ENCODE measurements at places on chromosomes 5 and 9.

GRCh38 chr5:108083232-108083631 lies 298.7 kb downstream of the FBXL17 start:
- no peak overlapping the region for H3K27ac ChIP-seq
- no peak for DNase-seq
- H3K4me1 ChIP-seq, result no peaks in the 10 kb centered on the region
- H3K36me3 ChIP-seq, result no peaks in the 10 kb centered on the region

DNA sequence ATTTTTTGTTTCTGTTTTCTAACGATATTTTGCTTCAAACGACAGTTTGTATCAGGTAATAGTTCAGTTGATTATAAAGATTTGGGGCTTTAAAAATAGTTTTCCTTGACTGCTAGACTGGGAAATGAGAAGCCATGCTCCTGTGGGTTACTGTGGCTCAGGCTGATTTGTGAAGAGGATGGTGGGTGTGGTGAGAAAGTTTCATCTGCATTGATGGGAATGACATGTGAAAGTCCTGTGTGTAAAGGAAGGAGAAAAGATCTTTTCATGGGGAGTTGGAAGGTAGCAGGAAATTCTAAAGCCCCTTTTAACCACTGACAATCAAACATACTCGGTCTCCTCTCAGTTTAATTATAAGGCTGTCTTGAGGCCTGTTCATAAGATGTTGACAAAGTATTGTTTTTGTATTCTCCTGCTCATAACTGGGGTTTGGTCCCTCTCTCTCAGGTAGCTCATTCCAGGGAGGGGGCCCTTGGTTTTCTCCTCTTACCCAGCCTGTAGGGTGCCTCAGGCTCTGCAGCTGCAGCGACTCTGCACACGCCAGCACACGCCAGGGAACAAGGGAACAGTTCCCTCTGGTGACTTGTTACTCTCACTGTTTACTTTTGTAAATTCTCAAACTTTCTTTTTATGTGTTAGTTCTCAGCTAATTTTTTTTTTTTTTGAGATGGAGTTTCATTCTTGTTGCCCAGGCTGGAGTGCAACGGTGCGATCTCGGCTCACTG lies 91.6 kb downstream of the CARTPT start:
- H3K27ac ChIP-seq, result no peak overlapping the region
- H3K4me1 ChIP-seq, result no peaks in the 10 kb centered on the region
- H3K4me3 ChIP-seq, result no peak overlapping the region
- H3K36me3 ChIP-seq, result no peaks in the 10 kb centered on the region

- H3K27ac ChIP-seq, result no peak overlapping the region
- DNase-seq, result no peak
- H3K4me1 ChIP-seq, result no peaks in the 10 kb centered on the region
- no peaks in the 10 kb centered on the region for H3K27me3 ChIP-seq
- no peak overlapping the region for H3K4me3 ChIP-seq
Observed at GRCh38 chr9:33781736-33782135, 13.6 kb upstream of the PRSS3 start.

- H3K27me3 ChIP-seq, result peaks cover 6% of the 10 kb centered on the region
- no peaks in the 10 kb centered on the region for H3K36me3 ChIP-seq
- H3K27ac ChIP-seq, result no peak overlapping the region
Observed at GRCh38 chr9:6052293-6052919, 37.0 kb upstream of the RANBP6 start.

DNA sequence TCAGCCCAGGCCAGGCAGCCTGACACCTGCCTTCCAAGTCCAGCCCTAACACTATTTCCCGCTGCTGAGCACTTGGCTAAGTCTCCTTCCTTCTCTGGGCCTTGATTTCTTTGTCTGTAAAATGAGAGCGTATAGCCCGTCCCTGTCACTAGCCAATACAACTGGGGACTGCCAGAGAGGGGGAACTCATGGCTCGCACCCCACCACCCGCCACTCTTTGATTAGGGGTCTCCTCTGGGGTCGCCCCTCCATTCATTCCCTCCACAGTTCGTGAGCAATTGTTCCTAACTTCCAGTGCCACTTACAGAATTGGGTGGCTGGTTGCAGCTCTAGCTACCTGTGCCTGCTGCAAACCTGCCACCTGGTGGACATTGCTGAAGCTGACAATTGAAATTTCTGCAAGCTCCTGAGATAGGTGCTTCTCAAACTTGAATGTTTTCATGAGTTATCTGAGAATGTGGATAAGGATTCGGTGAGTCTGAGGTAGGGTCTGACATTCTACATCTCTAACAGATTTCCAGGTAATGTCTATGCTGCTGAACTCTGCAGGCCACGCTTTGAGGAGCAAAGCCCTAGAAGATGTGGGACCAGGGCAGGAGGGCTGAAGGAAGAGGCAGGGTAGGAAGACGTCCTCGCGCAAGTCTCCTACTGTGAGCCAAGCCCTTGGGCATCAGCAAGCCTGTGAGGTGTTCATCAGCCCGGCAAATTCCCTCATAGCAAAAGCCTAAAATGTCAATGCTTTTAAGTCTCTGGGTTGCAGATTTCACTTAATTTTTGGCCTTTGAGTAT lies 13.3 kb upstream of the RECK start:
- H3K4me3 ChIP-seq, result no peak overlapping the region
- no peaks in the 10 kb centered on the region for H3K4me1 ChIP-seq
- no peaks in the 10 kb centered on the region for H3K27me3 ChIP-seq
- no peaks in the 10 kb centered on the region for H3K36me3 ChIP-seq
- peak; percentile 51 for DNase-seq
- H3K27ac ChIP-seq, result no peak overlapping the region

GRCh38 chr5:115666023-115666422 lies 40.2 kb upstream of the TMED7 start:
- no peak overlapping the region for H3K27ac ChIP-seq
- DNase-seq, result no peak
- no peaks in the 10 kb centered on the region for H3K4me1 ChIP-seq
- H3K36me3 ChIP-seq, result no peaks in the 10 kb centered on the region
- peaks cover 13% of the 10 kb centered on the region for H3K27me3 ChIP-seq

DNA sequence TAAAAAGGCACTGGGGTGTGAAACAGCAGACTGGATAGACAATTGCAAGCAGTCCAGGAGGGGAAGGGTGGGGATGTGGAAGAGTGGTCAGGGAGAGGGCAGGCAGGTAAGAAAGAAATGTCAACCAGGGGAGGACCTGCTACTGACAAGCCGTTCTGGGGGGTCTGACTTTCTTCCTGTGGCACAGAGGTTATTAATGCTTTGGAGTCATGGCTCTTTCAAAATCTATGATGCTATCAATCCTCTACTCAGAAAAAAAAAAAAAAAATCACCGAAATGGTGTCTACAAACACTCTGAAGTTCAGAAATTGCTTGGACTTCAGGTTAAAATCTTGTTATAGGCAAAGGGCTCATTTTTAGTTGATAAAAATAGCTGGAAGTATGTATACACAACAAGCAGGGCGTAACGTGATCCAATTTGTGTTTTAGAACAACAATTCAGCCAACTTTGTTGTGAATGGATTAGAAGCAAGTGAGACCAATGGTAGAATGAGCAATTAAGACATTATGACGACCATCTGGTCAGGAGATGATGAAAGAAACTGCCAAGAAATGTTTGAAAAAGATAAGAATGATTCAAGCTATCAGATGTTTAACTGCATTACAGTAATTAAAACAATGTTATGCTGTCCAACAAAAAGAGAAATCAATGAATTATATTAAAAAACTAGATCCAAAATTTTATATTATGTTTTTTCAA lies 255.2 kb downstream of the DEPDC1B start:
- DNase-seq, result no peak
- H3K4me1 ChIP-seq, result no peaks in the 10 kb centered on the region
- H3K27me3 ChIP-seq, result no peaks in the 10 kb centered on the region
- H3K36me3 ChIP-seq, result no peaks in the 10 kb centered on the region

DNA sequence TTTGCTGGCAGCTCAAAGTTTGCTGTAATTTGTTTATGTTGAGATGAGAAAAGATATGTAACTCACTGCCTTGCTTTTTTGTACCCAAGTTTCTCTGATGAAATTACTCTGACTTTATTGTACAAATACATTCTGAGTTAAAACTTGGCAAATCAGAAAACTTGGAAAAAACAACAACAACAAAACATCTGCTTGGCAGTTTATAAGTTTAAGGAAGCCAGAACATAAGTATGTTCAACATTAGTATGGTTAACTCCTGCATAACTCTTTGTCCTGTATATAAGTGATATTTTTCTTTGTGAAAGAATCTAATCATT lies 233.1 kb downstream of the MAST4 start:
- no peak for DNase-seq
- H3K27ac ChIP-seq, result peak overlapping the region; percentile 43
- H3K4me1 ChIP-seq, result peaks cover 10% of the 10 kb centered on the region
- H3K4me3 ChIP-seq, result peak overlapping the region; percentile 66
- H3K36me3 ChIP-seq, result no peaks in the 10 kb centered on the region
- peaks cover 5% of the 10 kb centered on the region for H3K27me3 ChIP-seq

DNA sequence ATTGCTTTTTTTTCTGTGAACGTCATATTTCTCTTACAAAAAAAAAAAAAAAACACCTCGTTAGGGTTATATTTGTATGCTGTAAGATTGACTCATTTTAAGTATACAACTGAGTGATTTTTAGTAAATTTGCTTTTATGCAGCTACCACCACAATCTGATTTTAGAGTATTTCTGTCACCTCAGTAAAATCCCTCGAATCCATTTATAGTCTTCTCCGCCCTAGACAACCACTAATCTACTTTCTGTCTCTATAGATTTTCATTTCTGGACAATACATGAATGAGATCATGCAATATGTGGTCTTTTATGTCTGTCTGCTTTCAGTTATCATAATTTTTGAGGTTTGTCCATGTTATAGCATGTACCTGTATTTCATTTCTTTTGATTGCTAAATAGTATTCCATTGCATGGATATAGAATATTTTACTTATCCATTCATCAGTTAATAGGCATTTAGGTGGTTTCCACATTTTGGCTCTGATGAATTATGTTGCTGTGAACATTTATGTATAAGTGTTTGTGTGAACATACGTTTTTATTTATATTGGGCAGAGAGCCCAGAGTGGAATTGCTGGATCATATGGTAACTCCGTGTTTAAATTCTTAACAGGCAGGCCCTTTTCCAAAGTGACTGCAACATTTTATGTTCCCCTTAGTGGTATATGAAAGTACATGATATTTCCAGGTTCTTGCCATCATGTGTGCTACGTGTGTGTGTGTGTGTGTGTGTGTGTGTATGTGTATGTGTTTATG lies 171.4 kb downstream of the SGCD start:
- H3K4me3 ChIP-seq, result no peak overlapping the region
- DNase-seq, result no peak
- no peaks in the 10 kb centered on the region for H3K27me3 ChIP-seq
- no peak overlapping the region for H3K27ac ChIP-seq
- no peaks in the 10 kb centered on the region for H3K4me1 ChIP-seq

DNA sequence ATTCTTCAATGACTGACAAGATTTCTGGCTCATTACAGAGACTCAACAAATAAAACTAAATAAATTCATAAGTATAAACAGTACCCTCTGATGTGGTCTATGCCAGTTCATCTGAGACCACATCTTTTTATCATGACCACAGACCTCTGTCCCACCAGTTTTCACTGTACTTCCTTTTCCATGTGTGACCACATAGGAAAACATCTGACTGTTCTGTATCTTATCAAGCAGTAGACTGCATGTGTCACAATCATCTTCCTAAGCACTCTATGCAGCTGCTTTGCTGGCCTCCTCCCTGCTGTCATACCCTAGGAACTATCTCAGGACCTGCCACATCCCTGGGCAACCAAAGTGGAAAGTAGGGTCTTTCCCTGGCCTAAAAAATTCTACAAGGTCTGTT lies 205.0 kb upstream of the ZNF462 start:
- no peaks in the 10 kb centered on the region for H3K27me3 ChIP-seq
- no peaks in the 10 kb centered on the region for H3K36me3 ChIP-seq
- no peak overlapping the region for H3K27ac ChIP-seq
- DNase-seq, result no peak

DNA sequence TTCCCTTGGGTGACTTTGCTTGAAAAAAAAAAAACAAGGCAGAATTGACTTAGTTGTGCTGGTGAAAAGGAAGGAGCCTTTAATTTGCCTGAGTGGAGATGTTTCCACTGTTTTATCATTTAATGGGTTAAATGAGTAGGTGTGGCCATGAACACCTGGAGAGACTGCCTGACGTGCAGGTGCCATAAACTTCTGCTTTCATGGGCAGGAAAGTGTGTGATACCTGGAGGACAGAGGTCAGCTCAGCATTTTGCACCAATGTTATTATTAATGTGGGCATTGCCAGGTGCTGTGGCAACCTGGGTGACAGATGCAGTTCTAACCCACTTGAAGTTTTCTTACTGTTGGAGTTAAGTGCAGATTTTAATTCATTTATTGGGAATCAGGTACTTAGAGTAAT lies 145.4 kb downstream of the CD180 start:
- DNase-seq, result no peak
- H3K36me3 ChIP-seq, result no peaks in the 10 kb centered on the region
- H3K4me1 ChIP-seq, result no peaks in the 10 kb centered on the region
- H3K27ac ChIP-seq, result no peak overlapping the region

DNA sequence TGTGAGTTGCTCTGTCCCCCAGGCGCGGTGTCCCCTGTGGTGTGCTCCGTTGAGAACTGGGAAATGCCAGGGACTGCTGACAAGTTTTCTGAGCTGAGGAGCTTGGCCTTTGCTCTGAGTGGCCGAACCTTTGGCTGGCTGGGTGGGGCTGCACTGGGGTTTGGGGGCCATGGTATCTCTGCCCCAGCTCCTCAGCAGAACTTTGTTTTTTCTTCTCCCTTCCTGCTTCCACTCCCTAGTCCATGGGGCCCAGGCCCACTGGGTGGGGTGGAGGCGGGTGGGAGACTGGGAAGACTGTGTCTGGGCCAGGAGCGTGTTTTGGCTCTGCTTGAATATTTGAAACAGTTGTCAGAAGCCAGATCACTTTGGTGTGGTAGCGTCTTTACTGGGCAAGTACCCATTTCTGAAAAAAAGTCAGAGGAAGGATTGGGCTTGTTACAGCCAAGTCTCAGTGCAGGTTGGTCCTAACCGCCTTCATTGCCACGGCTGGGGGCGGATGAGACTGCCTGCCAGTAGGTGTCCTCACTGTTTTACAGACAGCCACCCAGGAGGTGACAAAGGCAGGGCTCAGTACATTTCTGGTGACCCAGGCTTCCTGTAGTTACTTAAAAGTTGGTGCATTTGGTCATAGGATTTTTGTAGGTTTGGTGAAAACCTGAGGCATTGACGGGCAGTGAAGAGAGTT lies 92.7 kb downstream of the DAB2IP start:
- H3K36me3 ChIP-seq, result no peaks in the 10 kb centered on the region
- no peak for DNase-seq
- H3K27ac ChIP-seq, result no peak overlapping the region
- no peak overlapping the region for H3K4me3 ChIP-seq
- H3K27me3 ChIP-seq, result no peaks in the 10 kb centered on the region
- H3K4me1 ChIP-seq, result peaks cover 27% of the 10 kb centered on the region

- H3K27me3 ChIP-seq, result no peaks in the 10 kb centered on the region
- DNase-seq, result no peak
- H3K4me1 ChIP-seq, result no peaks in the 10 kb centered on the region
- no peaks in the 10 kb centered on the region for H3K36me3 ChIP-seq
- no peak overlapping the region for H3K27ac ChIP-seq
- no peak overlapping the region for H3K4me3 ChIP-seq
Observed at GRCh38 chr5:945691-946551, 53.2 kb downstream of the TRIP13 start.

GRCh38 chr9:111069183-111069582 lies 30.9 kb upstream of the LPAR1 start:
- no peaks in the 10 kb centered on the region for H3K27me3 ChIP-seq
- DNase-seq, result no peak
- no peaks in the 10 kb centered on the region for H3K4me1 ChIP-seq
- no peak overlapping the region for H3K4me3 ChIP-seq
- no peaks in the 10 kb centered on the region for H3K36me3 ChIP-seq

- H3K27me3 ChIP-seq, result peaks cover 26% of the 10 kb centered on the region
- no peaks in the 10 kb centered on the region for H3K4me1 ChIP-seq
Observed at GRCh38 chr5:79843450-79844388, 147.3 kb downstream of the MTX3 start.
